Sigmoid colon (tissue), 7 donors: ENCODE measurements at places on chromosomes 7 and 10.

DNA sequence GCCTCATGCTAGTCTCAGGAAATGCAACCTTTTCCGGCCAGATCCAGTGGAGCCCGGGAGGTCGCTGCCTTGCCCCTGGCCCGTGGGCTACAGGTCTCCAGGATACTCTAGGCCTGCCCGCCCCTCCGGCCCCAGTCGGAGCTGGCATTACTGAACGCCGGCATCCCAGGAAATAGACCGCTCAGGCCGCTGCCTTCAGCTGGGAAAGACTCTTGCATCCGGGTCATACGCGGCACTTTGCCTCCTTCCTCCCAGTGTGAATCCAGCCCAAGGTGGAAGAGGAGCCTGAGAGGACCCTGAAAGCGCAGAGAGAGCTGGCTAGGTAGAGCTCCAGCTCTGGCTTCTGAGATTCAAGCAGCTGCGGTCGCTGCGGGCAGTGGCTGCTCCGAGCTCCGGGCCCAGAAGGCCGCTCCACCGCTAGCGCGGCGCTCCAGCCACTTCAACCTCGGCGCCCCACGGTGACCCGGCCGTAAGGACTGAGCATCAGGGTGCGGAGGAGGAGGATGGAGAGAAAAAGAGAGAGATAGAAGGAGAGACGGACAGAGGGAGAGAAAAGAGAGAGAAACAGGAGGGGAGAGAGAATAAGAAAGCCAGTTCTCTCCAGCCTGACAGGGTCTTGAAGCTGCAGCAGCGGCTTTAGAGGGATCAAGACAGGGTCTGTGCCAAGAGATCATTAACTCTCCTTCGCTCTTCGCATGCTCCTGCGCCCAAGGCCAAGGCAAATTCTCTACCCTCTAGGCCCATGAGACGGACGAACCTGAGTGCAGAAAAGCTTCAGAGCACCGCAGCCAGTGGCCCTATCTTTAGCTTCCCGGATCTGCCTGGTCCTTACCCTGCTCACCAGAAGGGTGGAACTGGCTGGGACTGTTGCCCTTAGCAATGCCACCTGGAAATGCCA lies 1.8 kb upstream of the HOXA10 start:
- peak; percentile 78 for DNase-seq

- peak; percentile 46 for DNase-seq
These were observed 45.1 kb downstream of the KCNMA1 start for GRCh38 chr10:77592510-77592909.

DNA sequence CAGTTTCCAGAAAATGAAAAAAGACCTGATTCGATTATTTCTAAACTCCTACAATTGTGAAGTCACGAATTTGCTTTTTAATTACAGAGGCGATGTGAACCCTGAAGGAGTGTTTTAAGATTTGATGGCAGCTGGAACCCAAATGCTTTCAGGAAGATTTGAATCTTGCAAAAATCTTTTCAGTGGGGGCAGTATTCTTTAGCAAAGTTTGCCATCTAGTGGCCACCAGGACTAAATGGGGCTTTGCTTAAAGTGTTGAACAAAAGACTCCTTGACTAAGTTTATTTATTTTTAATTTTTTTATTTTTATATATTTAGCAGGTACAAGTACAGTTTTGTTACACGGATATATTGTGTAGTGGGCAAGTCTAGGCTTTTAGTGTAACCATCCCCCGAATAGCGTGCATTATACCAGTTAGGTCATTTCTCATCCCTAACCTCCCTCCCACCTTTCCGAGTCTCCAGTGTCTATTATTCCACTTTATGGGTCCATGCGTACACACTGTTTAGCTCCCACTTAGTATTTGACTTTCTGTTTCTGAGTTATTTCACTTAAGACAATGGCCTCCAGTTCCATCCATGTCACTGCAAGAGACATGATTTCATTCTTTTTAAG lies 98.8 kb downstream of the CACNB2 start:
- DNase-seq = no peak

DNA sequence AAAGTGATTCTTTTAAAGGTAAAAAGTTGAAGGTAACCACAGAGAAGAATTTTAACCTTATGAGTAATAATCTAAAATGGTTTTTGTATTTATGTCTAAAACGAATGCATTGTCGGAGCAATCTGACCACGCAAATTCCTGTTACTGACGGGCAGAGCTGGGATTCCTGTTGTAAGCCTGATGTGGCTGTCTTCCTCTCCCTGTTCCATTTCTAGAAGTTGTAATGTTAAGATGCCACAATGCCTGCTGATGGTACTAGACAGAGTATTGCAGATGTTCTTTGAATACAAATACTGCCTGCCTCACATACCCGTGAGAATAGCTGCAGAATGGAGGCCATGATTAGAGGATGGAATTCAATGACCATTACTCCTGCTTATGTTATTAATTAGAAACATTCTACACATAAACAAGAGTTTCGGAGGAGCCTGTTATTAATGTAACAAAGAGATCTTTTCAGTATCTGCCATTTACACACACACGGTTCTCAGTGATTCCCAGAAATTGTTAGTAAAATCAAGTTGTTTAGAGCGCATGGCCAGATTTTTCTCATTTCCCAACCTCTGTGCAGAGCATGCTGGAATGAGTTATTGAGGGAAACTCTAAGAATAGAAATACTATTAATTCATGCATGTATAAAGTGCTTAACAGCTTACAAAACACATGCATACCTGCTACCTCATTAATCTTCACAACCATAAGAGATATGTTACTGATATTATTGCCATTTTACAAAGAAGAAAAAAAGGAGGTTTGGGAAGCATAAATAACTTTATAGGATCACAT lies 196.8 kb downstream of the PTN start:
- no peak for DNase-seq

GRCh38 chr7:17625043-17625442 lies 315.3 kb downstream of the SNX13 start:
- no peak for DNase-seq

DNA sequence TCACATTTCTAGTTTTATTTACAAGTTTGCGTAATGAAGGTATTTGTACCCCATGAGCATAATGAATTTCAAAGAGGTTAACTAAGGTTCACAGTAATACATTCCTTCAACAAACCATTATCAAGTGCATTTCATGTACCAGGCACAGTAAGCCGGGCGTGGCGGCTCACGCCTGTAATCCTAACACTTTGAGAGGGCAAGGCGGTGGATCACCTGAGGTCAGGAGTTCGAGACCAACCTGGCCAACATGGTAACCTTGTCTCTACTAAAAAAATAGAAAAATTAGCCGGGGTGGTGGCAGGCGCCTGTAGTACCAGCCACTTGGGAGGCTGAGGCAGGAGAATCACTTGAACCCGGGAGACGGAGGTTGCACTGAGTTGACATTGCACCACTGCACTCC lies 4.3 kb upstream of the EIF3A start:
- peak; percentile 22 for DNase-seq

GRCh38 chr10:123377883-123378282 lies 223.7 kb downstream of the BUB3 start:
- no peak for DNase-seq

- DNase-seq = no peak
These were observed 161.4 kb downstream of the RAPGEF5 start for GRCh38 chr7:22195397-22196172.

DNA sequence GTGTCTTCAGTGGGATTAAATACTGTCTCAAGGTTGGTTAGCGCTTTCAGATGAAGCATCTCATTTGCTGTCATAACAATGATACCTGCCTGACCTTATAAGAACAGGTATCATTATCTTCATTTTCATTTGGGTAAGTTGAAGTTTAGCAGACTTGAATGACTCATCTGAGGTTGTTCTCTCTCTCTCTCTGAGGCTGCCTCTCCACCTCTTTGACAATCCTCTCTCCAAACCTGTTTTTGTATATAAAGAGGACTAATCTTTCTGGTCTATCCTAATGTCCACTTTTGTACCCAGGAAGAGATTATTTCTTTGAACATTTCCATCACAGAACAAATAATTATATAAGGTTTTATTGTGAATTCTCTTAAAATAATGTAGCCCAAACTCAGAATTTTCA lies 291.4 kb downstream of the KLF6 start:
- no peak for DNase-seq

DNA sequence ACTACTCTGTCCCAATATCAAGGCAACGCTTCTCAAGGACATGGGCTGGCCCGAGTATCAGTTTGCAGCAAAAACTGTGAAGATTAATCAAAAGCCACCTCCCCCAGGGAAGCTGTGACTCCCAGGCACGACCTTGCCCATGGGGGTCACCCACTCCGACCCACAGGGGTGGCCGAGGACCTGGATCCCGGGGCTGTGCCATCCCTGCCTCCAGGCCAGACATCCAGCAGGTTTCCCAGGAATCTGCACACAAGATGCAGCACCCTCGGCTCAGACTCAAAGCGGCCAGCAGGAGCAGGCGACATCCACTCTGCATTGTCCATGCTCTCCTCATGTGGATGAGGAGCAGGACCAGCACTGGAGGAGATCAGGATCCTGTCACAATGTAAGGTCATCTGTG lies 39.8 kb downstream of the PTPRN2 start:
- DNase-seq = no peak

GRCh38 chr10:99365736-99366135 lies 36.6 kb downstream of the CNNM1 start:
- no peak for DNase-seq

GRCh38 chr7:120735791-120736190 lies 122.2 kb downstream of the TSPAN12 start:
- no peak for DNase-seq

- no peak for DNase-seq
These were observed 37.3 kb downstream of the INPP5F start for GRCh38 chr10:119762805-119763798.

GRCh38 chr10:49370326-49371100 lies 25.4 kb downstream of the DRGX start:
- DNase-seq = no peak

DNA sequence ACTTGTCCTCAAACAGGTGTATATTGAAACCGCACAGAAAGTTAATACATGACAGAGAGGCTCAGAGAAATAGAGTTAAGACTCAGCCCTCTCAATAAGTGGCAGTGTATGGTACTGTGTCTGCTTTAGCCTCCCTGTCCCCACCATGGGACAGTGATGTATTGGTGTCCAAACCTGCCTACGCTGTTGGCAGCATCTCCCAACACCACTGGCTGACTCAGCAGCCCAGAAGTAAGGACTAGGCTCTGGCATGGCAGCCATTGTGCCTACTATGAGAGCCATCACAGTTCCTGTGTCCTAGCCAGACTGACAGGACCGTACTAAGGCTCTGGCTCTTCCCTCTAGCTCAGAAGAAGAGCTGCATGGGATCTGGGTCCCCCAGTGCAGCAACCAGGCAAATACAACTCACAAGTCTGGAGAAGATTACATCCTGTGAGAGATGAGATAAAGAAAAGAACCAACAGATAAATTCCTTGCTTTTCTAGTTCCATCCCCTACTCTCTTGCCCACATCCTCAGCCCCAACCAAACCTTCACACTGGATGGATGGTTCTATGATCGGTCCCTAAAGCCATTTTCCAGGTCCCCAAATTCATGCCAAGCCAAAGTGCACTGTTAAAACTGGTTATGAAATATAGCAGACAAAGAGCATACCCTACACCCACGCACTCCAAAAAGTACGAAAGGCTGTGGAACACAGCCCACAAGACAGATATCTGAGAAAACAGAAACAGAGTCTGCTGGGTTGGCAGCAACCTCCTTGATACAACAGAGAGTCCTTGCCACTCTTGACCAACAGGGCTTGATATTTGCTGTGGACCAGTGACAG lies 44.1 kb upstream of the DMTF1 start:
- DNase-seq = no peak

DNA sequence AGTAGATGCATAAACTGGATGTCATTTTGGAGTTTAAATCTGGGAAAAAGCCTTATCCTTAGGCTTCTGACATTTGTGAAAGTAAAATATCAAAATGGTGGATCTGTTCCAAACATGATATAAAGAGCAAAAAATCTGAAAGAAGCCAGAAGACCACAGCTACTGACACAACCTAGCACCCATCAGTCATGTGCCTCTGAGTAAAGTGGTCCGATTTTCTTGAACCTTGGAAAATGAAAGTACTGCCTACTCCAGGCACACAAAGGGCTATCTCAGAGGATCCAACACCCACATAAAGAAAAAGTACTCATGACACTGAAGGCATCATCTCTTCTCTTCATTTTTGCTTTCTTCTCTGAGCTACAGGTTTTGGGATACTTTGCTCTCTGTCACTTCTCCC lies 150.7 kb downstream of the KMT2E start:
- DNase-seq = no peak

DNA sequence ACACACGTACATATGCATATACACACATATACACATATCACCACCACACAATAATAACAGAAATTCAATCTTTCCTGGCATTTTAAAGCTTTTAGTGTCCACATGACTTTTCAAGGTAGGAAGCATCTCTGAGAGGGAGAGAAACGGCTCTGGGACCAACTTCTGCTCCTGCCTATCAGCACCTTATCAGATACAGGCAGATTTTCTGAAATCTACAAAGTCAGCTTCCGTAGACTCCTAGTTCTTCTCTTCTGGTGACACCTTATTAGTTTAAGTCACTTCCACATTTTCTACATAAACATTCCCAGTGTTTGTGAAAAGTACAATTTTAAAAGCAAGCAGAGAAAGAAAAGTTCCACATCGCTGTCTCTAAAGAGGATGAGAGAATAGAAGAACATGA lies 74.5 kb downstream of the ZNF22 start:
- DNase-seq = no peak

- no peak for DNase-seq
These were observed 64.3 kb upstream of the TMEM106B start for GRCh38 chr7:12146813-12147212.

GRCh38 chr7:158422196-158422886 lies 165.3 kb downstream of the PTPRN2 start:
- DNase-seq = no peak

DNA sequence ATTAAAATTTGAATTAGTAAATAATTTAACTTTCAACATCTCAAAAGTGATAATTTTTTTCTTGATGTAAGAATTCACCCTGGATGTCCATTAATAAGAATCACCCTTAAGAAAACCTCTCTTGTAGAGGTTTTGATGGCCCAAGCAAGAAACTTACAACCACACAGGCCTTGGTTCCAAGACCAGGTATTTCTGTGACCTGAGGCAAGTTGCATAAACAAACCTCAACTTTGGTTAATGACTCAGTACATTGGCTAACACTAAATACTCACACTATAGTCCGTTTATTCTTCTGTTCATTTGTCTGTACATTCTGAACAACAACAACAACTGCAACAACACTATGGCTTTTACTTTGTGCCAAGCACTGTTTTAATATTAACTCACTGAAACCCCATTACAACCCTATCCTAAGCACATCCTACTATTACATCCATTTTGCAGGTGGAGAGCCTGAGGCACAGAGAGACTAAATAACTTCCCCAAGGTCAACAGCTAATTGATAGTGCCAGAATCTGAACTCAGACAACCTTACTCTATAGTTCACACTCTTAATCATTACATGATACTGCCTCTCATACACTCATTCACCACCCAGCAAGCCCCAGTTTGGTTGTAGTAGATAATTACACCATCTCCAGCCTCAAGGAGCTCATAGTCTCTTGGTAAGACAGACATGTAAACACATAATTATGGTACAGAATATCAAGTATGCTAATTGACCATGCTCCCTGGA lies 6.6 kb downstream of the ANK3 start:
- DNase-seq = no peak

GRCh38 chr7:112152186-112152585 lies 54.0 kb downstream of the DOCK4 start:
- no peak for DNase-seq

GRCh38 chr7:929311-929711 lies 25.2 kb downstream of the ADAP1 start:
- DNase-seq = peak; percentile 57

GRCh38 chr10:130748409-130749057 lies 563.0 kb downstream of the TCERG1L start:
- DNase-seq = peak; percentile 44

GRCh38 chr7:88344956-88345832 lies 38.5 kb upstream of the STEAP4 start:
- DNase-seq = peak; percentile 65
